Inflammatory macrophage (primary cell): ENCODE measurements at places on chromosomes 5 and 9.
A peak's percentile ranks its signal among the peaks of the same experiment; 100 is the strongest.

- DNase-seq: peak; percentile 43
Measured at GRCh38 chr9:78369639-78370219, 72.8 kb downstream of the PSAT1 start.

DNA sequence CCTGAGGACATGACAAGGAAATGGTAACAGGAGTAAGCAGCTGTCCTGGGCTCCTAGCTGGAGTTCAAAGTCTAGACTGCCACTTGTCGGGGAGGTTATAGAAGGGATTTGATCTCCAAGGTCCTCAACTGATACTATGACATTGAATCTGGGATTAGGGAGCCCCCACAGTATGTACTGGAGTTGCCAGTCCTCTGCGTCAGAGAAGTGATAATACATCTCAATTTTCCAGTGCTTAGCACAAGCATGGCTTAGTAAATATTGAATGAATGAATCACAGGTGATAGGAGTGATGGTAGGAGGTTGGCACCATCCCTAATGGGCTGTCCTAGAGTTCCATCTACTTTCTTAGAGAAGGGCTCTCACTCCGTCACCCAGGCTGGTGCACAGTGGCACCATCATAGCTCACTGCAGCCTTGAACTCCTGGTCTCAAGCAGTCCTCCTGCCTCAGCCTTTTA, 6.2 kb upstream of the TPM2 start:
- no peak for DNase-seq

DNA sequence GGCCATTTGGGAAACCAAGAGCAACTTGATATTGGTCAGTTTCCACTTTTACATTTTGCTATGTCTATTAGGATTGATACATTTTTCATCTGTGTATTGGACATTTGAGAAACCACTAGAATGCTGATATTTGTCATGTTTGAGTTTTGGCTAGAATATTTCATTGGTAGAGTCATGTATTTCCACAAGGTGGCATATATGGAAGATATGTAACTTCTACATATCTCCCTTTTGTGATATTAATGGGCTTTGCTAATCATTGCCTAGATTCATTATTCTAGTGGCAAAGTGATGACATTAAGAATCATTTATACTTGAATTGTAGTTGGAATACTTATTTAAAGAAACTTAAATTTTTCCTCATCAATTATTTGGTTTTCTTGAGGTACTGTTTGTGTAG, 692.9 kb upstream of the EDIL3 start:
- DNase-seq: no peak

- DNase-seq: no peak
Measured at GRCh38 chr9:110320651-110321445, 16.8 kb downstream of the TXNDC8 start.

- no peak for DNase-seq
Measured at GRCh38 chr9:96440671-96441199, 9.2 kb upstream of the HABP4 start.

- DNase-seq: no peak
Measured at GRCh38 chr5:119021149-119021732, 32.9 kb upstream of the DTWD2 start.

DNA sequence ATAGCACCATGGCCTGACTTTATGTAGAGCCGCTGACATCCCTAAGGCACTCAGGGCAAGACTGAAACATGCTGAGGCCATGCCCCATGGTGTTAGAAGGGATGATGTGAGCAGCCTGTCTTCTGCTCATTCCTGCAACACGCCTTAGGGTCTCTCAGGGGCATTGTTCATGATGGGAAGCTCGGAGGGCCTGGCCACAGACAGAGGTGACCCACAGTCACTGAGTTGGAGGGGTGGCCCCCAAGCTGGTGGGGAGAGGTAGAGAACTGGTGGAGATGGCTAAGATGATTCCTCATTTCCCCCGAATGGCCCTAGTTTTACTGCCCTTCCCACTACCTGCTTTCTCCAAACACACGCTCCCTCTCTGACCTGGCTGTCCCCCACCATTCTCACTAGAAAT, 135.2 kb downstream of the BARX1 start:
- DNase-seq: no peak

- DNase-seq: no peak
Measured at GRCh38 chr5:115363879-115364278, 67.4 kb upstream of the CCDC112 start.

DNA sequence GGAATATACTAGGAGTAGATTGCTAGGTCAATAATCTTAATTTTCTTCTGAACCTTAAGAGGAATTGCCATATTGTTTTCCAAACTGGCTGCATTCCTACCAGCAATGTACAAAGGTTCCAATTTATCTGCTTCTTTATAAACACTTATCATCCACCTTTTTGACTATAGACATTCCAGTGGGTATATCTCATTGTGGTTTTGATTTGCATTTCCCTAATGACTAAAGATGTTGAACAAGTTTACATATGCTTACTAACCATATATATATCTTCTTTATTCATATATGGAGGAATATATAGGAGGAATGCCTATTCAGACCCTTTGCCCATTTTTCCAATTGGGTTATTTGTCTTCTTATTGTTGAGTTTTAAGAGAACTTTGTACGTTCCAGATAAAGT, 7.6 kb downstream of the DNAJC18 start:
- no peak for DNase-seq

DNA sequence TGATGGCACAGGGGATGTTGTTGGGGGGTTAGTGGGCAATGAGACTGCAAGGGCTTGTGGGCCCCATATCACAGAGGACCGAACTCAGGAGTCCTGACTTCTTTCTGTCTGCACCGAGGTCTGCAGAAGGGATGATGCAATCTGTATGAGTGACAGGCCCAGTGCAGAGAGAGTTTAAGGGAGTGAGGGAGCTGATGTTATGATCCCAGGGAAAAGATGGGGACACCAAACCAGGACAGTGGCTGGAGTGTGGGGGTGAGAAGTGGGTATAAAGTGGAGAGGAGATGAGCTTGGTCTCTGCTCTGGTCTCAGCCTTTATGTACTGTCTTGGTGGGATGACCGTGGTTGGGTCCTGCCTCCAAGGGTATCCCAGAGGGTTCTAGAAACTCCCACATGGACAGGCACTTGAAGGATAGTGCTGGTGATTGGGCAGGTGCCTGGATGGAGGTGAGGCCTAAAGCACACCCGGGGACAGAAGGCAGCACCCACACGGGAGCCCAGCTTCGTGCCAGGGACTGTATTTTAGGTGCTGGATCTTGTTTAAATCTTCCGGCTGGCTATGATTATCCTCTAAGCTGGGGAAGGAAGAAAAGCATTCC, 21.9 kb downstream of the GSN start:
- no peak for DNase-seq

- peak; percentile 5 for DNase-seq
Measured at GRCh38 chr5:53479590-53480415, 626 bp upstream of the FST start.

DNA sequence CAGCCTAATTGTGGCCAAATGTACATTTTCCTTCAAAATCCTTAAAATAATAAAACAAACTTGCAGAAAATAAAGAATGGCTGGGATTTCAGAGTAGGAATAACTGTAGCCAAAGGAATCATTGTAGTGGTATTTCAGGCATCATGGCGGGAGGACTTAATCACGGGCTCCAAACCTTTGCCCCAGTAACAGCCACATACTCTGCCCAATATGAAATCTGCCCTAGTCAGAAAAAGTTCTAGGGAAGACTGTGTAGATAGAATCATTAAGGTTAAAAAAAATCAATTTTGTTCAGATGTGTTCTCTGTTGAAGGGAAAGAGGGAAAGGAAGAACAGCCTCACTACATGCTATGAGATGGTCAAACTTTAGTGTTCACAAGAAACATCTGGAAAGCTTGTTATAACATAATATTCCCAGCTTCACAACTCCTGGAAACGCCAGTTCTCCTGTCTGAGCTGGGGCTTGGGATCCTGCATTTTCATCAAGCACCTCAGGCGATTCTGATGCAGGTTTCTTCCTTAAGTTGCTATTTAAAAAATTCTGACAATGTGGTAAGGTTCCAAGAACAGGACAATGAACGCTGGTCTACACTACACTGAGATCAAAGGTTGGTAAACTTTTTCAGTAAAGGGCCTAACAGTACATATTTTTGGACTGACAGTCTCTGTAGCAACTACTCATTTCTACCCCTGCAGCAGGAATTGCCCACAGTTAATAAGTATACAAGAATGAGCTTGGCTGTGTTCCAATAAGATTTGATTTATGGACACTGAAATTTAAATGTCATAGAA, 87.9 kb downstream of the CEMIP2 start:
- DNase-seq: no peak

DNA sequence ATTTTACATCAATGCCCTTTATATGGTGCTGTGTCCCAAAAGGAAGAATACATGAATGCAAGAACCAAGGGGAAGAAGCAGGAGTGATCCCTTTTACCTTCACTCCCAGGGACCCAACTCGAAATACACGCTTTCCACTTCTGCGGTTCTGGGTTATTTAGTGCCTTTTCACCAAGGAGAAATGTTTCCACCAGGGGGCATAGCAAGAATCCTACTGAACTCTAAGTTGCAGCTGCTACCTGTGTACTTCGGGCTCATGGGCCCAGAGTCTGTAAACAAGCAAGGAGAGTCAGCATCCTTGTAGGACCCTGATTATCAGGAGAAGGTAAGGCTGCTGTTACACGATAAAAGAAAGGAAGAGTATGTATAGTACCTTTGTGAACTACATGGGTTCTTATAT, 45.7 kb downstream of the DPYSL3 start:
- DNase-seq: peak; percentile 30
